HT1080 (cell line): ENCODE measurements at places on chromosomes 4 and X. TPM values are rescaled to one million over a fixed set of nuclear protein-coding genes. Genes with fewer than 3 reads are reported as not detected.

USP27X gene
- 1.4 and 1.9 TPM in 2 replicates for total RNA-seq

- peak; percentile 78 for DNase-seq
These were observed 367.4 kb downstream of the UNC5C start for GRCh38 chr4:95181243-95181995.

ALAS2 gene
- not detected in 2 replicates for total RNA-seq

GRCh38 chr4:80182237-80182866 is 15.0 kb upstream of the PRDM8 start:
- no peak for DNase-seq

TMEM47 gene
- total RNA-seq: 1.3 and 2.3 TPM in 2 replicates

TLL1 gene
- total RNA-seq: 0.31 TPM in 1 of 2 replicates, not detected in the other

DNA sequence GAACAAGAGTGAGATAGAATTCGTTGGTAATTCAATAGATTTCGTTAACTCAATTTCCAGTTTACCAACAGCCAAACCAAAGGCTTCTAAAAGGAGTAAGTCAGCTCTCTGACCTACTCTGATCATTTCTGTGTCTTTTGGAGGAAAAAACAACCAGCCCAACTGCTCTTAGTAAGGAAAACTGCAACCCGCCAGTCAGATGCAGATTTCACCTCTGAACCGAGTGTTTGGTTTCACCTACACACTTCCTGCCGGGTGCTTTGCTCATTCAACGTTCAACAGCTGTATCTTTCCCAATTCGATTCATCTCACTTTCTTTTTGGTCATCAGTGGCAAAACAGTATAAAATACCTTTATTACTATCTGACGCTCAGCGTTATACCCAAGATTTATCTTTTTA is 24.5 kb downstream of the TMSB4X start:
- DNase-seq: no peak

HTRA3 gene
- total RNA-seq: 0.16 and 0.20 TPM in 2 replicates

GRCh38 chr4:146029147-146029546 is 90.5 kb upstream of the ZNF827 start:
- peak; percentile 42 for DNase-seq

CCDC158 gene
- not detected in 2 replicates for total RNA-seq

ARHGAP36 gene
- total RNA-seq: not detected in 2 replicates

DNA sequence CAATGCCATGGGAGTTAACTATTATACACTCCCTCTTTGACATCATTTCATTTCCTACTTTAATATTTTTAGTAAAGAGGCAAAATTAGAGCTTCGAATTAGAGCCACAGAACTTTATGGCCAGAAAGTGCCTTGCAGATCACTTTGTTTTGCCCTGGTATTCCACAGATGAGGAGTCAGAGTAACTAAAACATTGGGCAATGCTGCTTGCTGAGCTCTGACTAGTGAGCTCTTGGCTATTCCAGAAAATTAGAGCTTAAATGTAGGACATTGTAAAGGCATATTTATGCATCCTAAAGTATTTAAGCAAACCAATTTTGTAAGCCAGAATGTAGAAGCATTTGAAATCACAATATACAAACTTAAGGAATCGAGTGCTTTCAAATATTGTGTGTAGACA is 6.3 kb upstream of the ZNF827 start:
- DNase-seq: no peak

TRIML2 gene
- 1.7 and 3.1 TPM in 2 replicates for total RNA-seq

LONRF3 gene
- total RNA-seq: 0.77 TPM in 1 of 2 replicates, not detected in the other

DNA sequence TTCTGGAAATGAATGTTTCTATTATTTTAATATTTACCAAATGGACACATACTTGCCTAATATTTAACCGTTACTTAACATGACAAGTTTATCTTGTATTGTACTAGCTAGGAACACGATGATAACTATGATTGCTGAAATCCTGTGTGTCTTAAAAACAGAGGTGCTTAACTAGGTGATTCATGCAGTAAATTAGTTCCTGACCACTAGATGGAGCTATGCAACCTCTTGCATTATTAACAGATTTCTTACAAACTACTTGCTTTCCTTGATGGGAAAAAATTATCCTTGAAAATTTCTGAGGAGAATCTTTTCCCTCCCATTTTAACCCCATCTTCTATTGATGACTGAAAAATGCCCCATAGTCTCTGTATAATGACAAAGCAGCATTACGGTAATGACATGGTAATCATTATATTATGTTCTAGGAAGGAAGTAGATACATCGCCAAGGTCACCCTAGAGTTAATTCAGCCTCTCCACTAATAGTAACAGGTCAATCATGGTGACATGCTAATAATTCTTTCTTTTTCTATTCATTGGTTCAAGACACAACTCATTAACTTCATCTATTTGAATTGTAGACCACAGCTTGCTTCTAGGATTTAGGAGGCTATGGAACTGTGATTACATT is 844.2 kb downstream of the RAPGEF2 start:
- peak; percentile 65 for DNase-seq

DNA sequence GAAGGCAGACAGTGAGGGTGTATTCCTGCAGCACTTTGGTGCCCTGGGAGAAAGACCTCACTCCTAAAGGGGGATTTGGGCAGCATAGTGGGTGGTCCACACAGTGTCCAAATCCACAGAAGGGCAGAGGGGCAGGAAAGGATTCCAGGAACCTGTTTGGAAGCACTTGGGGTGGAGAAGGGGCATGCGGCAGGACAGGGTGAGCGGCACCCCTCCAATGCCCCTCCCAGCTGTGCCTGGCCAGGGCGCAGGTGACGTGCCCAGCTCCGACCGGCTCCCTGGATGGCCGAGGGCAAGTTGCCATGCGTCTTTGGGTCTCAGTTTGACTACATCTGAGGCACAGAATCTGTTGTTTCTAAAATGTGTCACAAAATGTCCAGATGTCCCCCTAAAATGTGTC is 66.5 kb upstream of the HMX1 start:
- no peak for DNase-seq

- no peak for DNase-seq
These were observed 44.9 kb upstream of the TXK start for GRCh38 chr4:48178931-48179330.

MCTS1 gene
- 66.8 and 71.9 TPM in 2 replicates for total RNA-seq

DNA sequence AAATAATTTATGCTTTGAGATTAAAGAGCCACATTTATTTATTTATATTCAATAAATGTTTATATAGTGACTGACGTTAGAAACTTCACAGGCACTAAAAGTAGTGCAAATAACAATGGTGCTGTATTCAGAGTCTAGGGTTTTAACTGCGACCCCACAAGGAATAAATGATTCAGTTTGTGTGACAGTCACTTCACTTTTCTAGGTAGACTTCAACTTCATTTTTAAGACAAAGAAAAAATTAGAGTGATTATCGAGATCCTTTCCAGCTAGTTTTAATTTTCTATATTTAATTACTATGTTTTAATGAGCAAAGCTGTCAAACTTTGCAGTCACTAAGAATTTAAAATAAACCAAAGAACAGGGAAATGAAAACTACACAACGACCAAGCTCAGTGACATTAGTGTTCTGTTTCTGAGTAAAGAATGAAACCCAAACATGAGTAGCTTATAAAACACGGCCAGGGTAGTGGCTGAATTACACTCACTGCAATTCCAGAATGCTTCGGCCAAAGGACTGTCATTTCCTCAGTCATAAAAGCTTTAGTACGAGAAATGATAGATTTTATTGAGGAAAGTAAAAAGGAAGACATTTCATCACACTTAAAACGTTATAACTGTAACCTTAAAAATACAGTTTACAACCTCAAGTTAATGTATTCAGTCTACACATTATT is 38.6 kb downstream of the ADGRA3 start:
- DNase-seq: no peak

GRCh38 chr4:36303426-36304137 is 22.2 kb downstream of the DTHD1 start:
- no peak for DNase-seq

FMR1NB gene
- total RNA-seq: not detected in 2 replicates

DNA sequence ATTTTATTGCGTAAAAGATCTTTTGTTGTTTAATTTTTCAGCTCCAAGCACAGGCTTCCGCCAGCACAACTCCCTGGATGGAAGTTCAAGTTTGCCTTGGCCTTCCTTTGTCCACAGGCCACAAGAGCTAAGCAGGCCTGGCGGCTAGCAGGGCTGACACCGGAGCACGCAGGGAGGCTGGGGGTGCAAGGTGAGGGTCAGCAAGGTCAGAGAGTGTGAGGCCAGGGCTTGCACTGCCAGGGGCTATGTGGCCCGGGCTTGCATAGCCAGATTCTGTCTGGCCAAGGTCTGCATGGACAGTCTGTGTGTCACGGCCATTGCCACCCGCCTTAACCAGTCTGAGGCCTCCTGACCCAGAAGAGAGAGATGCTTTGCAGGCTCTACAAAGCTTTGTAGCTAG is 123.9 kb downstream of the BCOR start:
- no peak for DNase-seq

DNA sequence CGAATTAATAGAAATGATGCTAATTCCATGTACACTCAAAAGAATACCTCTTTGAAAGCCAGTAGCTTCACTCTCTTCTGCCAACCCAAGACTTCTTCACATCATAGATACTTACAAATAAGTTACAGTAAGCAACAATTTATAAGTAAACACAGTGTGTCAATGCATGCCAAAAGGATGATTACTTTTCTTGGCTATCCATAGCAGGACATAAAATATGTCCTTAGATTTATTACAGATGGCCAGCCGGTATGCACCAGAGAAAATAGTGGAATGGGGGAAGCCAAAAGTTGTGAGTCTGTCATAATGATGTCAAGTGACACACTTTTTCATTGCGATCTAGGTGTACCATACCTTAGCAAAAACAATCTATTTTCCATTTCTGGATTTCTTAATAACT is 631 bp upstream of the BMX start:
- DNase-seq: no peak

FIP1L1 gene
- total RNA-seq: 46.3 and 46.4 TPM in 2 replicates

- DNase-seq: no peak
These were observed 51.9 kb downstream of the GSPT2 start for GRCh38 chrX:51795136-51795535.

DNA sequence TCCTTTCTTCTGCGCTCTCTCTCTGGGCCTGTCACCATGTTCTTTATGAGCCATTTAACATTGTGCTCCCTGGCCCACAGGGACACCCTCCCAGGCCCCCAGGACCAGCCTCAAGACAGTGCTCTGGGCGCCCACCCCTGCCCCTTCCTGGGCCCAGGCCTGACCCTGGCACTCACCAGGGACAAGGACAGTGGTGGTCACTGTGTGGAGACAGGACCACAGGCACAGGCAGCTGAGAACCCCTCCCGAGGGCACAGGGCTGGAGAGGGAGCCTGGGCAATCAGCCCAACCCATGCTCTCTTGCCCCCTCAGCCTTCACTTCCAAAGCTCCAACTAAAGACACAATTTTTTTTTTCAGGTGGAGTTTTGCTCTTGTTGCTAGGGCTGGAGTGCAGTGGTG is 218.2 kb upstream of the PSAPL1 start:
- DNase-seq: no peak

MAGEA11 gene
- 54.2 and 60.1 TPM in 2 replicates for total RNA-seq

SFRP2 gene
- not detected in 2 replicates for total RNA-seq

- no peak for DNase-seq
These were observed 292.9 kb downstream of the DCTD start for GRCh38 chr4:182624281-182624680.

AR gene
- 3.9 and 5.9 TPM in 2 replicates for total RNA-seq

POU4F2 gene
- not detected in 2 replicates for total RNA-seq

DNA sequence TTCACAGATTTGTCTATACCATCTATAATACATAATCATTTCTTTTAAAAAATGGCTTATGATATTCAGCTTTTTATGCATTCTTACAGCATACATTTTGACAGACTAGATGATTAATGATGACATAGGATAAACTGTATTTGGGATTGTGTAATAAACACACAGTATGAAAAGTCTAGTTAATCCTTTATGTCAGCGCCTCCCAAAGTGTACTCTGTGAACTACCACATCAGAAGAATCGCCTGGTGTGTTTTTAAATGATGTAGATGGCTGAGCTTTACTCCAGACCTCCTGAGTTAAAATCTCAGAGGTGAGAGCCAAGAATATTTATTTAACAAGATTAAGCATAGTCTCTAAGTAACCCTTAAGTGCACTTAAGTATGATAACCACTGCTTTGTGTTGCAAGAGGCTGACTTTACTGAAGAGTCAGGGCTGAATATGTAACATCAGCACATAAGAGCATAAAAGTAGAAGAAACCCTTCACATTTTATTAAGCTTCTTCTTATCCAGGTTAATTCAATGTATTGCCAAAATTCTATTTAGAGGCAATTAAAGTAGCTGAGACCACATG is 104.2 kb downstream of the ANK2 start:
- DNase-seq: no peak

RAP2C gene
- 10.4 and 14.8 TPM in 2 replicates for total RNA-seq

DNA sequence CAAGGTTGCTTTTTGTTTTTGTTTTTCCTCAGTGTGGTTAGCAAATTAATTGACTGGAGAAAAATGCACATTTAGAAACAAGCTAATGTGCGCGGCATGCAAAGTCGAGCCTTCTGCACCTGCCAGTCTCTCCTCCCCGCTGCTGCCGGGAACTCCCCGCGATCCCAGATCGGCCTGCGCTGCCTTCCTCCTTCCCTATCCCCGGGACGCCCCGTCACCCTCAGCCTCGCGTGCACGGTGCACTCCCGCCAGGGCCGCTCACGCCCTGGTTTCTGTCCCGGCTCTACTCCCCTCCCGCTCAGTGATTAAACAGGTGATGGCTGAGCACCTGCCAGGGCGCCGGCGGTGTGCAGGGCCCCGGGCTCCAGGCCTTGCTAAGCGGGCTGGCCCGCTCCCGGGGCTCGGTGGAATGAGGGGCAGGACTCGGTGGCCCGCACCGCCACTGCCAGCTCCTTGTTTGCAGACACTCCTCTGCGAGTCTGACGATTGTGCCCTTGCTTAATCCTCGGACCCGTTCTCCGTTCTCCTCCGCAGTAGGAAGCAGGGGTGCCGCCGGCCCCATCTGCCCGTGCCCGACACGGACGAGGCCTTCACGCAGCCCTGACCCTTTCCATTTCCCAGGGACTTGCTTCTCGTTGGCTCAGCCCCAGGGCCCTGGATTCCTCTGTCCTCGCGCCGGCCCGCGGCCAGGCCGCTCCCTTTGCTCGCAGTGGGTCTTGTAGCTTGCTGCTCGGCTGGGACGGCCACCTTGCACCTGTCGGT is 143.4 kb downstream of the TRIML1 start:
- DNase-seq: no peak

DNA sequence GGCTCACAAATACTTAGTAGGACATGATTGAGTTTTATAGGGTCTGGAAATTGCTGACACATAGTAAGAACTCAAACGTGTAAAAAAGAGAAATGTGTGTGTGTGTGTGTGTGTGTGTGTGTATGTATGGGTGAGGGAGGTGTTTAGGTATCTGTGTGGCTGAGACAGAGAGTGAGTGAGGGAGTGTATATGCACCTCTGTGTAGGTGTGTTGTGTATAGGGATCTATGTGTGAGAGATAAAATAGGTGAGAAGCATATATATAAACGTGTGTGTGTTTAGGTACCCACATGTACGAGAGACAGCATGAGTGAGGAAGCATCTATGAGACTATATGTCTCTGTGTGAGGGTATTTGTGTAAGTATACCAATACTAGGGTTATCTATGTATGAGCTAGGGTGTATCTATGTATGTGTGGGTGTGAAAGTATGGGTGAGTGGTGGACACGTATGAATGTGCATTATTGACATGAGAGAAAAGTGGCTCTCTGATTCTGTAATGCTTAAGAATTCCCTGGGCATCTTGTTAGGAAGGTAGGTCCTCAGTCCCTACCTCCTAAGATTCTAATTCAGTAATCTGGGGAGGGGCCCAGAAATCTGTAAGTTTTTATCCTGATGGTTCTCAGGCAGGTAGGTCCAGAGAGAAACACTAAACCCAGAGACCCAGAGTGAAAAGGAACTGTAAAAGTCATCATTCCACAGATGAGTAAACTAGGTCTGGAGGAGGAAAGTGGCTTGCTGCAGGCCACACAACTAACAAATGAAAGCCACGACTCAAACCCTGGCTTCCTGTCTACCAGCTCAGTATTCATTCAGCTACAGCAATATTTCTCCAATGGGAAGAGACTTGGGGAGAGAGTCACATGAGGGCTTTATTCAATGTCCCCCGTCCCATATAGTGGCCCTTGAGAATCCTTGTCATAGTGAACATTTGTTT is 237.0 kb downstream of the IDS start:
- DNase-seq: no peak

FRAS1 gene
- total RNA-seq: 1.3 and 2.1 TPM in 2 replicates
